H7 (cell line): ENCODE measurements at places on chromosomes 16 and 17. TPM values are rescaled to one million over a fixed set of nuclear protein-coding genes. Genes with fewer than 3 reads are reported as not detected.

The KRTAP2-3 gene
- not detected in 2 replicates for total RNA-seq

The BAHCC1 gene
- total RNA-seq = 8.7 and 19.7 TPM in 2 replicates

The COX10 gene
- total RNA-seq = 28.8 and 31.0 TPM in 2 replicates

The TIMM22 gene
- 20.8 and 31.0 TPM in 2 replicates for total RNA-seq

The TMEM220 gene
- 1.9 and 5.3 TPM in 2 replicates for total RNA-seq

The ZNF771 gene
- 10.6 and 13.5 TPM in 2 replicates for total RNA-seq

The MYLK3 gene
- total RNA-seq = 0.78 and 2.3 TPM in 2 replicates

The CTRL gene
- 2.4 and 3.7 TPM in 2 replicates for total RNA-seq

The GFOD2 gene
- total RNA-seq = 25.3 and 26.2 TPM in 2 replicates

The PRSS27 gene
- 2.0 and 3.1 TPM in 2 replicates for total RNA-seq

The CALB2 gene
- total RNA-seq = 0.30 and 1.0 TPM in 2 replicates

The SMYD4 gene
- 14.0 and 20.6 TPM in 2 replicates for total RNA-seq

The KRTAP1-5 gene
- not detected in 2 replicates for total RNA-seq
